Activated CD8-positive, alpha-beta memory T cell treated with anti-CD3 and anti-CD28 coated beads, Interleukin-2, amount 50 U/mL, for 4 hours (primary cell): ENCODE measurements at places on chromosomes 6 and 20.

DNA sequence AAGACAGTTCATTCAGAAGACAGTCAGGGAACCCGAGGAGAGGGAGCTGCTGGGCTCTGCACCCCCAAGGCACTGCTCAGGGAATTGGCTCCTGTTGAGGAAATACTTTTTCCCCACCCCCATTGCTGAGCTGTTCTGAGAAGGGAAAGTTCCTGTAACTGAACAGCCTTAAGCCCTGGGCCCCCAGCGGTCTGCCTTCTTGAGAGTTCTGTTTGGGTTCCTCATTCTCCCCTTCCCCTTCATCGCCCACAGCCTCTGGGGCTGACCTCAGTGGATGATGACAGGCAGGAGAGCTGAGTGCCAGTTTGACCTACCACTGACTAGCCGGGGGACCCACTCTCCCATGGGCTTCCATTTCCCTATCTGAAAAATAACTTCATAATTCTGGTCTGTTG is 10.7 kb downstream of the HCK start:
- DNase-seq: no peak

DNA sequence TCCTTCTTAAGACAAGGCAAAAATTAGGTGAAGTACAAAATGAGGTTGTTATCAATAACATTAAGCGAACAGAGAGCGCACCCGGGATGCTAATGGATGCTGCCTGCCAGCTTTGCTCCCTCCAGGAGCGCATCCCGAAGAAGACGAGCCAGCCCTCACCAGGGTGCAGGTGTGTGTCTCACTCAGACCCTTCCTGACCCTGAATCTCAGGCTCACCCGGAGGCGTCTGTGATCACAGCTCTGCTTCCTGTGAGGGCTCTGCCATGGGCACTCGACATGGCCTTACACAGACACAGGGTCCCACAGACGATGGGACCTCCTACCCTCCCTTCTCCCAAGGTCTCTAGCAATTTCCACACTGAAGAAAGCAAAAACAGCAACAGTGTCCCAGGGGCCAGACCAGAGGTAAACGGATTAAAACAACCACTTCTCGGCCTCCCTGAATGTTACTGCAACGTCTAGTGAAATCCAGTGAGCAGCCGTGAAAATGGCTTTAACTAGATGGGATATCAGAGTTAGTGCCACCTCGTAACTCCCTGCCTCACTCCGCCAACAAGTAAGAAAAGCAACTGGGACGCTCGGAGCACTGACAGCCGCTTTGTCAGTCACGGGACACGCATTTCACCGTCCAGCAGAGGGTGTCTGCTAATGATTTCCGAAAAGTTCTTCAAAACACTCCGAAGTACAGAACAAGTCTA is 11.7 kb downstream of the ZBTB46 start:
- no peak for DNase-seq

DNA sequence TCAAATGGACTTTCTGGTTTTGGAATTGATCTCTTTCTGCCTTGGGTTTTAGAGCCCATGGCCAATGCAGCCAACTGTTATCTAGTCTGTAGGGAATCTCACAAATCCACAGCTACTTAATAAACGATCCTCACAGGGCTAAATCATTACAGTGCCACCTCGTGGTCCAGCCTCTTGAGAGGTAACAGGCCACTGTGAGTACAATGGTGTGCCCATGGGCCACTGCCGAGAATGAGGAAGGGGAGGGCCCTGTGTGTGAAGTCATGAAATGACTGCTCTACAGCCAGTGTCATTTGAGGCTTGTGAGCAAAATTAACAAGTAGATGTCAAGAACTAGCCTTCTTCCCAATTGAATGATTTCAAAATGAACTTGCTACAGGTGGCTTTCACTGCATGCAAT is 54.3 kb upstream of the GMPR start:
- DNase-seq: no peak

DNA sequence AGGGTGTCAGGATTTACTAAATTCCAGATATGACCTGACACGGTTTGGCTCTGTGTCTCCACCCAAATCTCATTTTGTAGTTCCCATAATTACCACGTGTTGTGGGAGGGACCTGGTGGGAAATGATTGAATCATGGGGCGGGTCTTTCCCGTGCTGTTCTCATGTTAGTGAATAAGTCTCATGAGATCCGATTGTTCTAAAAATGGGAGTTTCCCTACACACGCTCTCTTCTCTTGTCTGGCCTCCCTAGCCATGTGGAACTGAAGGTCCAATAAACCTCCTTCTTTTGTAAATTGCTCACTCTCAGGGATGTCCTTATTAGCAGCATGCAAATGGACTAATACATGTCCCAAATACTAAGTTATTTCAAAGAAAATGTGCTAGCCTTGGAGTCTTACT is 121.1 kb downstream of the CENPW start:
- DNase-seq: no peak

DNA sequence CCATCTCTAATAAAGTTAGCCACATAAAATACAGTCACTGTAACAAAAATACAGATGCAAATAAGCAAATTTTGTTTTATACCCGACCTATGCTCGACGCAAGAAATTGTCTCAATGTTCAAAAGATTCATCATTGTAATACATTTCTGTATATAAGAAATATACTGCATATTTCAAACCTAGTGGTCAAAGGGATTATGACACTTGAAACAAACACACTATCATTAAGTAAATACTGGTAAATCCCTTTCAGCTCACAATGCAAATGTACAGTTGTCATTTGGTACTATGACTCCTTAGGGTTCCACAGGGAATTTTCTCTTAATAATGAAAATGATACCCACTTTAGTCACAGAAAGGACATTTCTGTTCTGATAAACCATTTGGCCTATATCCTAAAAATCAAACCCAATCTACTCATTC is 2.2 kb downstream of the HIVEP2 start:
- no peak for DNase-seq

DNA sequence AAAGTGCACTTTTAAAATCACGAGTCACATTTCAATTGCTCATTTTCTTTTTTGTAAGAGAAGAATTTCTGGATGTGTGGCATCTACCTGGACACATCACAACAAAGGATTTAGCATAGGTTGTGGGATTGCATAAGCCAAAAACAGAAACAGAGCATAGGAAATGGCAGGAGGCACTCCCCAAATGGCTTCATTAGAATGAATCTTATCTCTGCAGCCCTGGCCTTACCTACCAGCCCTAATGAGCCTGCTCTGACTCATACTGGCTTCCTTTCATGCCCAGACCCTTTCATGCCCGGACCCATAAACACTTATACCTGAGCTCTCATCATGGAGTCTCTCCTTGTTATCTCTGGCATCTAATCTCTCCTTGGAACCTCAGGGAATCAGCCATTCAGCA is 23.9 kb upstream of the SPTLC3 start:
- no peak for DNase-seq

- no peak for DNase-seq
Measured at GRCh38 chr6:15399641-15400470, 154.0 kb downstream of the JARID2 start.

- DNase-seq: no peak
Measured at GRCh38 chr6:17478223-17478907, 85.0 kb downstream of the CAP2 start.

DNA sequence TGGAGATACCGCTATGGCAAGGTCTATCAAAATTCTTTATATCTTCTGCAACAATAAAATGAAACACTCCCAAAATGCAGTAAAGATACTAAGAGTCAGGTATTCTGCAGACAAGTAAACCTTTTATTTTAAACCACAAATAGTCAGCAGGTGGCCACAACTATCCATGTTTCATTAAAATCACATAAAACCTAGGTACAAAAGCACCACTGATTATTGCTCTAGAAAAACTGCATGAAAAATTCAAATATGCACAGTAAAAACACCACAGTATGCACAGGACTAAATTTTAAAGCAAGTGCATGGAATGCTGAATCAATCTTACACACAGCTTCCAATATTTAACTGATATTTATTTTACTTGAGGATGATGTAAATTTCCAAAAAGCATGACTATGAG is 33.3 kb downstream of the HMGN3 start:
- DNase-seq: no peak

DNA sequence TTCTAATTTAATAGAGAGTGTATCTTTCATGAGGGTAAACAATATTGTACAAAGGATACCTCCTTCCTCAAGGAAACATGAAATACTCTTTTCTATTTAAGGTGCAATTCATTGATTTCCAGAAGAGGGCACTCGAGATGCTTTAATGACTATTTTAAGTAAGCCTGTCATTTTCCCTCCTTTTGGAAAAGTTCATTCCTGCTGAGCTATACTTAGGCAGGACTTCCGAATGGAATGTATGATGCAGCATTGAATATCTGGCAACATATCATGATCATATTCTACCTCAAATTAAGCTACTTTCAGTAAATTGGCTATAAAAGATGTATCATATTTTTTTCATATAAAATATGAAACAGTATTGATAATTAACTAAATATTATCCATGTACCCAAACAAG is 5.0 kb downstream of the DST start:
- no peak for DNase-seq

GRCh38 chr20:50026746-50027575 is 44.2 kb downstream of the SNAI1 start:
- no peak for DNase-seq

GRCh38 chr6:88561954-88562315 is 395.8 kb upstream of the CNR1 start:
- no peak for DNase-seq

GRCh38 chr20:31693987-31694661 is 28.5 kb downstream of the BCL2L1 start:
- DNase-seq: no peak

DNA sequence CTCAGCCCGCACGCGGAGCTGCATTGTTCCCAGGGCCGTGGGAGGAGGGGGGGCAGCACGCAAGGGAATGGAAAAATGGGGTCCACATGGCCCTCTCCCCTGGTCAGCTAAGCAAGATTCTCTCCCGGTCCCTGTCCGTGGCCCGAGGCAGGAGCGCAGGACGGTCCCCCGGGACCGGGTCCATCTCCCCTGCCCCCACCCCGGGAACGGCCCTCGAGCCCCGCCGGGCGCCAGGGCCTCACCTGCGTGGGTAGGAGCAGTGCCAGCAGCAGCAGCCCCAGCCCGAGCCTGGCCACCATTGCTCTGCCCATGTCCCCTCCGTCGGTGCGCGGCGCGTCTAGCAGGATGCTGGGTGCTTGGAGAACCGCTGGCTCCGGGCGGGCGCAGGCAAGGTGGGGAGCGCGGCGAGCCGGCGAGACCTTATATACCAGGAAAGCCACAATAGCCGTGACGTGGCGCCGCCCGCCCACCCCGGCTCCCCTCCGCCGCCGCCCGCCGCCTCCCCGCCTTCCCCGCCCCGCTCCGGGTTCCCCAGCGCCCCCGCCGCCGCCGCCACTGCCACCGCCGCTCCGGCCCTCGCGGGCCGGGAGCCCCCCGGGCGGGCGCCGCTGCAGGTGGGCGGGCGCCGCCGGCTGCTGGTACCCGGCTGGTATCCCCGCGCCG is at the start of gene CD24:
Gene CD24, minus strand, starts transcription at position 394 of the 663 bp plus-strand sequence. Its CDS starts 83 bp downstream, at position 311.
- peak; percentile 35 for DNase-seq

DNA sequence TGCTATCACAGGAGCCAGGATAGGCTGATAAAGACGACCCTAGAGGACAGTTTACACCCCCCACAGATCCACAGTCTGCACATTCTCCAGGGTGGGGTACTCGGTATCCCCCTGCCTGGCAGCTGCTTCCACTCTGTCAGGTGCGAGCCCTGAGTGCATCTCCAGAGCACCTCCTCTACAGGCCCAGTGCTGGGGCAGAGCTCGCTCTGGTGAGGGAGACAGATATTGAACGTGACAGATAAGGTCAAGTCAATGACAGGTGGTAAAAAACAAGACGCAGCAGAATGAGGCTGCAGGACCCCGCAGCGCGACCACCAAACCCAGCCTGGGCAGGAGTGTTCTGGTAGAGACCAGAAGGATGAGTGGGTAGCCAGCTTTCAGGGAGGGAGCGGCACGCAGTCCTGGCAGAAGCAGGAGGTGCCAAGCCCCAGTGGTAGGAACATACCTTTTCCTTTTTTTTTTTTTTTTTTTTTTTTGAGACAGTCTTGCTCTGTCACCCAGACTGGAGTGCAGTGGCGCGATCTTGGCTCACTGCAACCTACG is 12.4 kb upstream of the MYL9 start:
- DNase-seq: no peak

DNA sequence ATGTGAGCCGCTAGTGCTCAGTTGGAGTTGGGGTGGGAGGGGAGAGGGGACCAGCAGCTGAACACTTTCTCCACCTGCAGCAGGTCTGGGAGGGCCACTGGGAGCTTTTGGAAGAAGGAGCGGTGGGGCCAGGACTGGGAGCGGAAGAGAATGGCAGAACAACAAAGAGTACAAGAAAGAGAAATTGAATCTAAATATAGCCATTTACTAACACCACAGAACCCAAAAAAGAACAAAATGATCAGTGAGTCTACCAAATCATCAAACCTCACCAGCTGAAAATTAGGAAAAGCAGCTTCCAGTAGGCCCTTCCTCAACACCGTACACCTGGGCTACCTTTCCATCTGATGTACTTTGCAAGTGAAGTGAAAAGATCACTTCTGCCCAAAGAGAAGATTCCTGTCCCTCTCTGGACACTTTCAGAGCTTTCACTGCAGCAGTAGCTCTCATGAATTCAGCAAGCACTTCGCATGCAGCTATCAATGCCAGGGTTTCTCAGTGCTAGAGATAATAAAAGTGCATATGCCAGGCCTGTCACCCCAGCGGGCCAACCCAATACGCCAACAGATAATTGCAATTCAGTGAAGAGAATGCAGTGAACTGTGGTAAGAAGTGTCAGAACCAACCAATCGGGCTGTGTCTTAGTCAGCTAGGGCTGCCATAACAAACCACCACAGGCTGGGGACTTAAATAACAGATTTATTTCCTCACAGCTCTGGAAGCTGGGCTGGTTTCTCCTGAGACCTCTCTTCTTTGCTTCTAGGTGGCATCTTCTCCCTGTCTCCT is 597 bp downstream of the LY86 start:
- no peak for DNase-seq

GRCh38 chr6:142702501-142703460 is 242.2 kb downstream of the HIVEP2 start:
- no peak for DNase-seq

DNA sequence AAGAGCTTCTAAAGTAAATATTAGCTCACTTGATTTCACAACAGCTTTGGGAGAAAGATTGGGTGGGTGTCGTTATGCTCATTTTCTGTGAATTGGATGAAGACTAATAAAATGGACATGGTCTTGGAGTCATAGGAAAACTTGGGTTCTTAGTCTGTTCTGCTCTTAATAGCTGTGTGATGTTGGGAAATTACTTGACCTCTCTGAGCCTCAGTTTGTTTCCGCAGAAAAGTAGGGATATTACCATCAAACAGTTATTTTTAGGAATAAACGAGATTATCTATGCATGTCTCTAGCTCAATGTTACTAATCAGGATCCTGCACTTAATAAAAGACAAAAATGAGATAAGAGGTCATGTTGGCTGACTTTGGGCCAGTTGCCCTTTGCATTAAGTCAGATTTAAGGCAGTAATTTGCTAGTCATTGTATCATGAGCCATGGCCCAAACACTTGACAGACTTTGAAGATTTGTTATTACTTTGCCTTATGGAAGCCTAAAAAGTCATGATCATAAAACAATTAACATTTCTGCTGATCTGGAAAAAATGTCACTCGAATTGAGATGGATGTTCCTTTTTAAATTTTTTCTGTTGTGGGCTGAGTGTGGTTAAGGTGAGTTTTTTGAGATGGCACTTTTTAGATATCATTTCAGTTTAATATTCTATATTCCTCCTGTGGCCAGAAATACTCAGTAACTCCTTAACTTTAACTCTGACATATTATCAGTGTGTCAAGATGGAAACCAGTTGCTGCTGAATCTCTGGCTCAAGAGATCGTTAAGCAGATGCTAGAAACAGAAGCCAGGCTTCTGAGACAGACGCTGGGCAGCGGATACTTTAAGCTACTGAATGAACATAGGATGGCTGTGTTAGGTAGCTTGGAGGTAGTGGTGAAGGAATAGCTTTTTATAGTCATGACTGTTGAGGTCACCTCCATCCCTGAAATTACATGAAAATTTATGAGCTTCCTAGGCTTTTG is 291.6 kb downstream of the PHF3 start:
- DNase-seq: no peak

GRCh38 chr6:142857796-142858555 is 87.0 kb downstream of the HIVEP2 start:
- no peak for DNase-seq
